ENCODE measurements at places on chromosomes 12 and 14.

DNA sequence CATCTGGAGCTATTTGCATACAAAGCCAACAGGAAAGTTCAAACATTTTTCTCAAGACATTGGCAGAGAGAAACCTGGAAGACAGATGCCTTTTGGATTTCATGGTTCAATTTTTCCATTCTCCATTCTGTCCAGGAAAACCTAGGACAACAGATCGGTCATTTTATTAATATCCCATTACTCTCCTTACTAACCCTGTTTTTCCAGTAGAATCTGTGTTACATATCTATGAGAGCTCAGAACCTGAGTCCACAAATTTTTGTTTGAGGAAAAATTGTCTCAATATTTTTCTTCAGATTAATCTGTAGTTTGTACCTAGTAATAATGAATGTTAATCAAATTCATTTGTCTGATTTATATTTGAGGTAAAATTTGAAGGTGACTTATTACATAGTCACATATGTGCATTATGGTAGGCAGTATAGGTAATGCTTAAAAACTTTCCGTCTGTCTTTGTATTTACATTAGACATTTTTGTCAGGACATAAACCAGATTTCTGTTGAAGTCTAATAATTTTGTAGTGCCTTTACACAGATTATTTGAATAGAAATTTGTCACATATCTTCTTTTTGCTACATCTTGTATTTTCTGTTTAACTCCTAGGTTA is 75.3 kb downstream of the CCDC91 start:
- no peak for ATAC-seq

- ATAC-seq: no peak
Measured at GRCh38 chr12:46259071-46259470, 9.8 kb downstream of the SLC38A1 start.

- ATAC-seq: peak; percentile 100
Measured at GRCh38 chr14:35669782-35670181, 135.8 kb downstream of the INSM2 start.

DNA sequence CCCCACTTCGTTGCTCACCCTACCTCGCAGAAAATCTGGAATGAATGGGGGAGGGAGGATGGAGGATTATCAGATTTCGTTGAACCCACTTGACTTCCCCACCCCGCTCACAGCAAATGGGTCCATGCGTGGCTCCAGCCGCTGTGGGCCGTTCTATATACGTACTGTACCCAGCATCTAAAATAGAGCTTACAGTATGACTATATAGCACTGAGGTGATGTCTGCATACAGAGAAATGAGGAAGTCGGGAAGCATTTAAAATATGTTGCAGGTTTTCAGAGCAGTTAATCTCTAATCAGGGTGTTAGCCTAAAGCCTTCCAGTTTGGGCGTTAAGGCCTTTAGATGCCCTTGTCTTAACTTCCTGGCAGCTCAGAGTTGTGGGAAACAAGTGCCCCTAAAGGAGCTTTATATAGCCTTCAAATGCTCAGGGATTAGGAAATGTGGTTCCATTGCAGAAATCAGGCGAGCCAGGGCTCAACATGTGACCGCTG is 1.4 kb downstream of the BICDL1 start:
- peak; percentile 9 for ATAC-seq

DNA sequence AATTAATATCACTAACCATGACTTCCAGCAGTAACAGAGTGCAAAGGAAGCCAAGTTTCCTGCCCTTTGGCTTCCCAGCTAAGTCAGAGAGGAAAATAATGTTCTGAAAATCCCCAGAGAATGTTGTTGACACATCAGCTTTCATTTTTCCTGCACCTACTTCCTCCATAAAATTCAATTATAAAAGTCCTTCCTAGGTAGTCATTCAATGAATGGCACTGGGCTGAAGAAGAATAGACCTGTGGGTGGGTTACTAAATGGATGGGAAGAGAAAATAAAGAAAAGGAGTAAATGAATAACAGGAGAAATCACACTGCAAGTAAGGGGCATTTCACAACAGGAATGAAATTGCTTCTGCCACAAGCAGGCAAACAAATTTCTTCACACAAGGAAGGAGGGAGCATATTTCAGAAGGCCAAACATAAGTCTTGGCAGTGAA is 73.2 kb upstream of the MDM1 start:
- ATAC-seq: no peak

- no peak for ATAC-seq
Measured at GRCh38 chr12:33529810-33530209, 90.2 kb upstream of the SYT10 start.

DNA sequence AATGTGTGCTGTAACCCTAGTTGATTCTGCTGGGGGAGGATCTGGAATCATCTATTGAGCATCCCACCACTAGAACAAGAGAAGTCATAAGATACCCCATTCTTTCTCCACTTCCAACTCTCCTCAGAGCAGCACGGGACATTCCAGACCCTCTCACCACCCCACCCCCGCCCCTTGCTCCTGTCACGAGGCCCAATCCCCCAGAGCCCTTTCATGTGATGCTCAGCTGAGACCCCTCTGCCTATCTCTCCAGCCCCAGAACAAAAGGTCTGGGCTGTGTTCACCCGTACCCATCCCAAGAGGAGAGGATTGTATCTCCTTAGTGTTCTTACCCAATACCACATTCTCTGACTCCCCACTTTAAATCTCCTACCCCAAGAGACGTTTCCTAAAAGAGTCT is 602 bp downstream of the PMEL start:
- ATAC-seq: no peak

GRCh38 chr12:106188256-106188655 is 49.5 kb upstream of the NUAK1 start:
- no peak for ATAC-seq

DNA sequence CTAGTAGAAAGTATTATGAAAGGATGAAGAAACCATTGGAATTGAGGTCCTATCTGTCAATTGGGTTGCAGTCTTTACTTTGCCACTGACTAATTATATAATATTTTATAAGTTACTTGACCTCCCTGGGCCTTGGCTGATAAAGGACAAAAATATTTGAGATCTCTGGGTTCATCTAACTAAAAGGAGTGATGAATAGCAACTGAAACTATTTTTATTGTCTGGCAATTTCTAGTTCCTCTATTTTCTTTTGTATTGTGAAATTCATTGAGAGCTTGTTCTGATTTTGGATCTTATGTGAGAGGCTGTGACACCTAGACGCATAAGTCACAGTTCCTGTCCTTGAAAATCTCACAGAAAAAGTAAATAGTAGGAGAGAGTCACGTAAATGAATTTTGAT is 415.7 kb upstream of the ATP2B1 start:
- no peak for ATAC-seq

- no peak for ATAC-seq
Measured at GRCh38 chr12:2638273-2639019, 156.3 kb upstream of the FKBP4 start.

DNA sequence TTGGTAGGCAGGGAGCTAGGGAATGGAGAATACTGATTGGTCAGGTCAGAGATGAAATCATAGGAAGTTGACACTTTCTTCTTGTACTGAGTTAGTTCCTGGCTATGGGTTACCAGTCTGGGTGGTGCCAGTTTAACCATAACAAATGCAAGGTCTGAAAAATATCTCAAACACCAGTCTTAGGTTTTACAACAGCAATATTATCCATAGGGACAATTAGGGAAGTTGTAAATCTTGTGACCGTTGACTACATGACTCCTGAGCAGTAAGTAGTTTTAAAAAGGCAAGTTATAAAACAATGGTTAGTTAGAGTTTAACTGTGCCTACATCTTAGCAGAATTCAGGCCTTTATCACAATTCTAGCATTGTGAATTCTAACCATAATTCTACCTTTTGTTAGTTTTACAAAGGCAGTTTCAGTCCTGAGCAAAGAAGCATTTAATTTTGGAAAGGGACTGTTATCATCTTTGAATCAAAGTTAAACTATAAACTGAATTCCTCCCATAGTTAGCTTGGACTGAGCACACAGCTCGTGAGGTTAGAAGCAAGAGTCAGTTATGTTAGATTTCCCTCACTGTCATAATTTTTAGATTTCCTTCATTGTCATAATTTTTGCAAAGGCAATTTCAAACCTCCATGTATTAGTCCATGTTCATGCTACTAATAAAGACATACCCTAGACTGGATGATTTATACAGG is 19.7 kb upstream of the MON2 start:
- ATAC-seq: no peak

- ATAC-seq: peak; percentile 50
Measured at GRCh38 chr14:34363733-34364134, 98.3 kb downstream of the SPTSSA start.

DNA sequence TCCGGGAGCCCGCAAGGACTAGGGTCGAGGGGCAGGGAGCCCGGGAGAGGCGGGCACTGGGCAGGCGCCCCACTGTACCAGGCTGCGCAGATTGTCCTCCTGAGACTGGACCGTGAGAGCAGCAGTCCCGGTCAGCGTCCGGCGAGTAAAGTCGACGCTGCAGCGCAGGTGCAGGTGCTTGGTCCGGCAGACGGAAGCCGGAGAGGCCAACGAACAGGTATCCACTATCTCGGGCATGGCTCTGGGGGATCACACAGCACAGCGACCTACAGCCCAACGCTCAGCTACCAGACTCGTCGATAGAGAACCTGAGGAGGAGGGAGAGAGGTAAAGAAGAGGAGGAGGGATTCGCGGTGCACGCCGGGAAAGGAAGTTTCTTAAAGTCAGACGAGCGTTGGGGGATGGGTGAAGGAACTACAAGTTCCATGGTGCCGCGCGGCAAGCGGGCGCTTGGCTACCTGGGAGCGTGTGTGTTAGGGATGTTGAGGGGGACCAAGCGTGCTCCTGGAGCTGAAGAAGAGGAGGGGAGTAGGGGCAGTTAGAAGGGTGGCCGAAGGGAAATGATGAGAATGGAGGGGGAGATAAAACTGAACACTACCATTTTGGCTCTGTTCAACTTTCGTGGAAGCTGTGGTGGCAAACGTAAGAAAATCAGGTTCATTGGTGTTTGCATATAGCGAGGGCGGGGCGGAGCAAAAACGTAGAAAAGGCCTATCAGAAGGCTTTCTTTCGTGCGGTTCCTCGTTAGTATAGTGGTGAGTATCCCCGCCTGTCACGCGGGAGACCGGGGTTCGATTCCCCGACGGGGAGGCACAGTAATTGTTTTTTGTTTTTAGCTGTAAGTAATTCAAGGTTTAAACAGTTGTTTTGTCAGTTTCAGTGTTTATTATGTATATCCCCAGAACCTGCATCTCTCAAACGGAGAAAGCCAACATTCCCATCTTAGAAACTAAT is at the start of gene LTA4H:
Gene LTA4H, minus strand, starts transcription at position 305 of the 954 bp plus-strand sequence. Its CDS starts 68 bp downstream, at position 237.
- peak; percentile 98 for ATAC-seq

DNA sequence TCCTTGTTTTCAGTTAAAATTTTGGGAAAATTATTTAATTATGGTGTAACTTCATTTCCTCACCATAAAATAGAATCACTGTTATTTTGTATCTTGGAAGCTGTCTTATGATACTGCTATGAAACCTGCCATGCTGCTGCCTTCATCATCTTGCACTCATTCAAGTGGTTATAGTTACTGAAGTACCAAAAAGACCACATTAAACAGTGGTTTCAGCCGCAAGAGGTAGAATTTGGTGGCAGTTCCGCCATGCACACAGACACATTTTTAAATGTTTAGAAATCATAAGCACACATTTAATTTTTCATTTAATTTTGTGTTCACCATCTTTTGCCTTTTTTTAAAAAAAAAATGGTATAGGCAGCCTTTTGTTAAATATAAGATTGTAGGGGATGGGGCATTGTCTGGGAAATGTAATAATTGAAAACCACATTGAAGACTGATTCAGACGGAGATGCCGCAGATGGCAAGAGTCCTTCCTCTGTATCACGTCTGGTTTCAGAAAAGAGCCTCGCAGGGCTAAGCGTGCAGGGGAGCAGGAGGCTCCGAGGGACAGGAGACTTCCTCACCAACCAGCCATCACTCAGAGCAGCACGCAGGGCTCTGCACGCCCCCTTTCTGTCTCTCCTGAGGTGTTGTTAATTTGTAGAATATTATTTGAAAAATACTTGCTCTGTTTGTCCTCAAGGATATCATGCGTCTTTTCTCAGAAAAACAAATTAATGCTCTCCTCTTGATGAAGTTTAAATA is 115.2 kb upstream of the PELI2 start:
- no peak for ATAC-seq

- ATAC-seq: no peak
Measured at GRCh38 chr12:54287261-54288157, 7.0 kb downstream of the HNRNPA1 start.

GRCh38 chr12:53747095-53747494 is 4.7 kb downstream of the CISTR start:
- ATAC-seq: no peak

GRCh38 chr14:54698966-54699530 is 132.1 kb downstream of the SAMD4A start:
- no peak for ATAC-seq

- no peak for ATAC-seq
Measured at GRCh38 chr12:49557917-49558215, 10.1 kb downstream of the MCRS1 start.

DNA sequence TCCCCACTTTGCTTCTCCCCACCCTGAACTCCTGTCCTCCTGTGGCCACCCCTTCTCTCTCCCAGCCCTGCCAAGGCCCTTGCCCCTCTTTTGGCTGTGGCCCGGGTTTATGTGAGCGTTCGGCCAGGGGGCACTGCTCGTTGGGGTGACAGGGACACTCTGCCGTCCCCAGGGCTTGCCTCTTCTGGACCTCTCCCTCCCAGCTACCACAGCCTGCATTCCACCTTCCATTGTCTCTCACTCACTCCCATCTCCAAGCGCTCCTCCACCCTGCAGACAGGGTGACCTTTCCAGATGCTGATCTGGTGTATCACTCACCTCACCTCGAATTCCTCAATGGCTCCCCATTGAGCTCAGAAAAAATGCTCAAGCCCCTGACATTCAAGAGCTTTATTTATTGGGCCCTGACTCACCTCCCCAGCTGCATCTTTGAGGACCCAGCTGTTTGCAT is 1.4 kb downstream of the SERPINA9 start:
- peak; percentile 45 for ATAC-seq

DNA sequence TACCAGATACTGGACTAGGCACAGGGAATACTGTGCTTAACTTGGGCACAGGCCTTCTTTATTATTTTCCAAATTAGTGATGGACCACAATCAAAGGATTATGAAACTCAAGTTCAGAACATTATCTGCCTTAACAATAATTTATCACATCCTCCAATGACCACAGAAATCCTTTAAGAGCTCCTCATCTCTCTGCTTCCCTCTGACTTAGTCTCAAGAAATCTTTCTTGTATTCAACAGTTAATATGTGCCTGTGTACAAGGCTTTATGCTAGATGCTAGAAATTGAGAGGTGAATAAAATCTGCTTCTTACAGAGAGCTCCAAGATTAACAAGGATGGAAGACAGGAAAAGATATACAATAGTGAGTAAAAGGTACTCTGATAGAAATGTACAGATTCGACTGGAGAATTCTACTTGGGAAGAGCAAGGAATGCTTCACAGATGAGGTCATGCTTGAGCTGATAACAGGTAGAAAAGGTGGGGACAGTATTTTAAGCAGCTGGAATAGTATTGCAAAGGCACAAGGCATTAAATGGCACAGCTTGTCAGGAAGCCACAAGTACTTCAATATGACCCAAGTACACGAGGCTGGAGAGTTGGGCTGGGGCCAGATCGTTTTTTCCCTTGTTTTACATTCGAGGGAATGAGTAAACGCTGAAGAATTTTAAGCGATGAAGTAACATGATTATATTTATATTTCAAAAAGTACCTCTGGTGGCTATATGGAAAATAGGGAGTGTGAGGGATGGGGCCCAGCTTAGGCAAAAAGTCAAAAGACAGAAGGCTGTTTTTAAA is 55.1 kb upstream of the ARID2 start:
- ATAC-seq: no peak
